ENCODE measurements at places on chromosomes 12 and 14.

DNA sequence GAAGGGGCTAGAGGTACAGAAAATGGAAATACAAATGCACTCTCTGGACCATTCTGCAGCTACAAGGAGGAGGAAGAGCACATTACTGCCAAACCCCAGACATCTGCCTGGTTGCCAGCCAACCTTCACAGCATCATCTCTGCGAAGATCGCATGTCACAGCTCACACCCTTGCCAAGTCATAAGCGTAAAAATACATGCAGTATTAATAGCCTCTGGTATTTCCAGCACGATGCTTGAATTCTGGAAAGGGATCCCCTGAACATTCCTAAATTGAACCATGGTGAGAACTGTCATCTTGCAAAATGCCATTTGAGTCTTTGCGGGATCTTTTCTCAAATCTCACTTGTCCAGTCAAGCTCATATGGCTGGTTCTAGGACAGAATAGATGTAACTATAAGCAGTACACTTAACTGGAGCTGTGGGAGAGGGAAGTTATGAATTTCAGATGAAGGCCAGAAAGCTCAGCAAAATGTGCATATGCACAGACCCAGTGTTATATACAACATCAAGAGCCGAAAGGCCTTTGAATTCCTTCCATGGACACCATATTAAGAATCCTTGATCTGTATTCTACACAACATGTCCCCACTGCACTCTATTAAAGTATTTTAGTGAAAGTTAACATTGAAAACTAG lies 211.6 kb downstream of the DUSP6 start:
- no peak for DNase-seq

DNA sequence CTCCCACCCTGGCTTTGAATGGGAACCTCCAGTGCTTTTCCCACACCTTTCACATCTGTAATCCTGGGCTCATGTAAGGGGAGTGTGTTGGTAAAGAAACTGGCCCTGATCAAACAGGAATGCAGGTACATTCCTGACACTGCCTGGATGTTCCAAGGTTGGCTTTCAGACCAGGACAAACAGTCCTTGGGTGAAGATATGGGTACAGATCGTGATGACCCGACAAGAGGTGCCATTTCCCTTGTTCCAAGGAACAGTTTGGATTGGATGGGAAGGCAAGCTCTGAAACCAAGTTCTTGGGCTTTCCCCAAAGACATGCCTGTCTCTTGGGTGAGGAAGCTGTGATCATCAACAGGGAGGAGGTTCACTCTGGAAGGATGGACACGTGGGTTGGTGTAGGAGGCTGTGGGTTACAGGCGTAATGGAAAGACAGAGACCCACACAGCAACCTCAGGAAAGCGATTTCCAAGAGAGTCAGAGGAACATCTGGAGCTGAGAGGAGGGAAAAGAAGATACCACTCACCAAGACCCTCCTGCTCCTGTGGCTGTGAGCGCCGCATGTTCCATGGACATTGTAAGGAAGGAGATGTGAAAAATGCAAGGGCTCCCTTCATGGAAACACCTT lies 26.4 kb downstream of the VDR start:
- DNase-seq, result no peak

DNA sequence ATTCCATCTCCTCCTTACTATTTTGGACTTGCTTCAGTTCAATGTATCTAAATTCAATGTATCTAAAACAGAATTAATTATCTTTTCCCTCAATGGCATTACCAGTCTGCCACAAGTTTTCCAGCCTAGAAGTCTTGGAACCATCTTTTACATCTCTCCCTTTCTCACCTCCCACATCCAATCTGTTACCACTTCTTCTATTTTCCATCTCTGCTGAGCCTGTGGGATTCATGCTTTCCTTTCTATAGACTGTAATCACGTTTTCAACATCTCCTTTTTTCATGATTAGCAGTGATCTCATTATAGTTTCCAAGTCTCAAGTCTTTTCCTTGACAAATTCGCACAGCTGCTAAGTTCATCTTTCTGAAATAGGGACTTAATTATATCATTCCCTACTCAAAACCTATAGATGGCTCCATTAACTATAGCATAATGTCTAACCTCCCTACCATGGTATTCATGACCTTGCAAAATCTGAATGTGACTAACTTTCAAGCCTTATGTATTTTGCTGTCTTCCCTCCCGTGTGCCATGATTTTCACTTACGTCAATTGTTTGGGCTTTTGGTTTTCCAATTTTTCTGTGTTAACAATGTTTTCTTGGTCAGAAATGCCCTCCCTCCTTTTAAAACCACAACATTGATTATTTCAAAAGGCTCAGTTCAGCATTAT lies 20.5 kb upstream of the PTPRB start:
- DNase-seq, result no peak

- no peak for DNase-seq
Observed at GRCh38 chr12:28378736-28379135, 188.5 kb downstream of the CCDC91 start.

DNA sequence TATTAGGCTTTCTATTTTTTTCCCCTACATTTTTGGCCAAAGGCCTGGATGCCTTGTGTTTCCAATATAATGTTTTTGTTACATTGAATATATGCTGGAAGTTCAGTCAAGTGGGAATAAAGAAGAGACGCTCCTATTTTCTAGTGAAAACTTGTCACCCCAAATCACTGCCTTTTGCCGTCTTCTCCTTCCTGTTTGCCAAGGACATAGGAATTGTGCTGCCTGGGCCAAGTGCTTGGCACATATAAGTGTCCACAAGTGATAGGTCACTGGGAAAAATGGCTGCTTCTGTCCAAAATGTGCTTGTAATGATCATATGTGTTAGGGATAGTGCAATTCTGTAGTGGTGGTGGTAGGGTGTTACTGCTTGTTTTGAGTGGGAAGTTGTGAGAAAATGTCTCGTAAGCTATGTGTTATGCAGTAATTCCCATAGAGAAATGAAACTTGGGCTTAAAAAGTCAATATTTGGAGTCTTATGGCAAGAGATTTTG lies 11.6 kb upstream of the KCNJ8 start:
- DNase-seq, result no peak

DNA sequence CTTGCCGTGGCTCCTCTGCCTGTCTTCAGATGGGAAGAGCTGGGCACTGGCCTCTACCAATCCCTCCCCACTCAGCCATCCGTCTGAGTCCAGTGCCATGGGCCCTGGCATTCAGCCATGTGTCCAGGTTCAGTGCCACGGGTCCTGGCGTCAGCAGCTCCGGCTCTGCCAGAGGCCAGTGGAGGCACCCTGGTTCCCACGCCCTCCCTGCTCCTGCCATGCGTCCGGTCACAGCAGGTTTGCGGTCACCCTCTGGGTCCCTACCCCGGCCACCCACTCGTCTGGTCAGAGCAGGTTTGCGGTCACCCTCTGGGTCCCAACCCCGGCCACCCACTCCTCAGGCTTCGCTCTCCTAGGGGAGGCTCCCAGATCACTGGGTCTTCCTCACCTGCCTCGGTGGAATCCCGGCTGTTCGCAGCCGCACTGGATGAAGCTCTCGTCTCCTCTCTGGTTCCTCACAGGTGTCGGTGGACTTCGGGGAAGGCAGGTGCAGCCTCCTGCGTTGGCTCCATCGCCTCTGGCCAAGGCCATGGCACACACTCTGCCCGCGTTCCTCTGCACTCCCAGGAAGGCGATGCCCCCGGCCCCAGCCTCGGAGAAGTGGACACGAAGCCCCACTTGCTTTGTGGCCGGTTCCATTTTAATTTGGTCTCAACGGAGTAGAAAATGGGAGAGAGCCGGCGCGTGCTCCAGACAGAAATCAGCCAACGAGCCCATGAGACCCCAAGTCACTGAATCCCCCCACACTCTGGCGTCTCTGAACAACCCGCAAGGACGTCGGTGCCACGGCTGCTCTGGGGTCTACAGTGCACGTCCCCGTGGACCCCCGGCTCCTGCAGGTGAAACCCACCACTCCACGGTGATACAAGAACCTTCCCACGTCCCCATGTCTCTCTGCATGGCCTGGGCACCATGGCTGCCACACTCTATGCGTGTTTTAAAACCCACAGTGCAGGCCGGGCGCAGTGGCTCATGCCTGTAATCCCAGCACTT lies 47.8 kb upstream of the FBRSL1 start:
- DNase-seq, result no peak

DNA sequence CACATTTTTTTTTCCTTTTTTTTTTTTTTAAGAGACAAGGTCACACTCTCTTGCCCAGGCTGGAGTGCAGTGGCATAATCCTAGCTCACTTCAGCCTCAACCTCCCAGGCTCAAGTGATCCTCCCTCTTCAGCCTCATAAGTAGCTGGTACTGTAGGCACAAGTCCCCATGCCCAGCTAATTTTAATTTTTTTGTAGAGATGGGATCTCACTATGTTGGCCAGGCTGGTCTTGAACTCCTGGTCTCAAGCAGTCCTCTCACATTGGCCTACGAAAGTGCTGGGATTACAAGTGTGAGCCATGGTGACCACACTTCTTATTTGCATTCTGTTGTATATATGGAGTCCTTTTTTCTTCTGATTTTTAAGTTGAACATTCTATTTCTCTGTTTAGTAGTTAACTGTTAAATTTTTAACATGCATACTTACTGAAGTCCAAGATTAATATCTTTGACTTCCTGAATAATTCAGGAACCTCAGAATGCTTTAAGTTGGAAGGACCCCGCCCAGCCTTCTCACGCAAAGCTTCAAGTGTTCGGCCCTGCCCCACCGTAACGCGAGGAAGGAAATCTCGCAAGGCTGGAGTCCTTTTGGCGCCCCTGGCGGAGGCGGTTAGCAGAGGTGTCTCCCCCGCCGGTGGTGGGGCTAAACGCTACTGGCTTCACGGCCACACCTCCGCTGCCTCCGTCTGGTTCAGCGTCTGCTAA lies 21.6 kb downstream of the SPATS2 start:
- DNase-seq, result no peak

- no peak for DNase-seq
Observed at GRCh38 chr12:110004598-110004997, 5.4 kb downstream of the ANKRD13A start.

DNA sequence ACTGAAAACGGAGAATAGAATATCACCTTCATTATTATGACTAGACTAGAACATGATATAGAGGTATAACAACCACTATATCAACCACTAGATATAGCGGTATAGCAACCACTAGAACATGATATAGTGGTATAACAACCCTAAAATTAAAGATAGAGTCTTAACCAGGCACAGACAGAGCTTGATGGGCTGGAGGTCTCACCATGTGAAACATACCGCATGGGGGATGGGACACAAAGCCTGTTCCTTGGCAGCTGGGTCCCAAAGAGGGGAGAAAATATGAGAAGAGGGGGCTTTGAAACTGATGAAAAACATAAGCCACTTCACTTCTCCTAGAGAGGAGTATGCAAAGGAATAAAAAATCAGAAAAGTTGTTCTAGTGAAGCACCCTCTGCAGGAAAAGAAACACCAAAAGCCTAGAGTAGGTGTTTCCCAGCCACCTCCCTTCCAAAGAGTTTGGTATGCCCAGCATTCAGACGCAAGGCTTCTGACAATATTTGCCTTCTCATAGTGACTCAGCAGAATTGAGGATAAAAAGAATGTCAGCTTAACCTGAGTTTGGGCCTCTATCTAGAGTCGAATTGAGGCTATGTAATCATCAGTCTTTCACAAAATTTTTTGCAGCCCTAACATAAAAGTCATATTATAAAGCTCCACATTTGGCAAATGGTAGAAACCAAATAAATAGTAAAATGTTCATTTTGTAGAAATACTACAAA lies 316.4 kb downstream of the NOVA1 start:
- DNase-seq, result no peak

GRCh38 chr12:31370531-31371255 lies 44.7 kb upstream of the SINHCAF start:
- no peak for DNase-seq

GRCh38 chr14:54453252-54453651 lies 12.1 kb upstream of the CNIH1 start:
- DNase-seq, result no peak

GRCh38 chr12:86801439-86801838 lies 545.2 kb upstream of the MGAT4C start:
- no peak for DNase-seq

GRCh38 chr12:118611295-118611694 lies 234.9 kb downstream of the SUDS3 start:
- no peak for DNase-seq

GRCh38 chr12:123038966-123039365 lies 58.5 kb downstream of the ARL6IP4 start:
- no peak for DNase-seq

- no peak for DNase-seq
Observed at GRCh38 chr12:11150832-11151231, 16.4 kb upstream of the TAS2R30 start.

GRCh38 chr12:6784296-6784695 lies 5.0 kb upstream of the CD4 start:
- no peak for DNase-seq

- DNase-seq, result no peak
Observed at GRCh38 chr12:20445687-20446086, 77.3 kb downstream of the PDE3A start.

- DNase-seq, result no peak
Observed at GRCh38 chr12:93892423-93893268, 215.5 kb downstream of the CRADD start.

- no peak for DNase-seq
Observed at GRCh38 chr12:85274315-85274651, 5.7 kb upstream of the ALX1 start.

GRCh38 chr12:67161322-67161918 lies 107.7 kb upstream of the CAND1 start:
- DNase-seq, result no peak

DNA sequence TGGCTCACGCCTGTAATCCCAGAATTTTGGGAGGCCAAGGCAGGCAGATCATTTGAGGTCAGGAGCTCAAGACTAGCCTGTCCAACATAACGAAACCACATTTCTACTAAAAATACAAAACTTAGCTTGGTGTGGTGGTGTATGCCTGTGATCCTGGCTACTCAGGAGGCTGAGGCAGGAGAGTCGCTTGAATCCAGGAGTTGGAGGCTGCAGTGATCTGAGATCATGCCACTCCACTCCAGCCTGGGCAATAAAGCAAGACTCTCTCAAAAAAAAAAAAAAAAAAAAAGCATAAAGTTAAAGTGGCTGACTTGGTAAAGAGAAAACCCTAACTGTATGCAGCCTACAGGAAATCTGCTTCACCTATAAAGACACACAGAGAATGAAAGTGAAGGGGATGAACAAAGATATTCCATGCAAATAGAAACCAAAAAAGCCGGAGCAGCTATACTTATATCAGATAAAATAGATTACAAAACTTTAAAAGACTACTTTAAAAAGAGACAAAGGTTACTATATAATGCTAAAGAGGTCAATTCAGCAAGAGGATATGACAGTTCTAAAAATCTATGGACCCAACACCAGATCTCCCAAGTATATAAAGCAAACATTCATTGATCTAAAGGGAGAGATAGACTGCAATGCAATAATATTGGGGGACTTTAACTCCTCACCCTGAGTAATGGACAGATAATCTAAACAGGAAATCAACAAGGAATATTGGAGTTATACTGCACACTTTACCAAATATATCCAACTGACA lies 4.1 kb downstream of the CLEC2B start:
- DNase-seq, result no peak

DNA sequence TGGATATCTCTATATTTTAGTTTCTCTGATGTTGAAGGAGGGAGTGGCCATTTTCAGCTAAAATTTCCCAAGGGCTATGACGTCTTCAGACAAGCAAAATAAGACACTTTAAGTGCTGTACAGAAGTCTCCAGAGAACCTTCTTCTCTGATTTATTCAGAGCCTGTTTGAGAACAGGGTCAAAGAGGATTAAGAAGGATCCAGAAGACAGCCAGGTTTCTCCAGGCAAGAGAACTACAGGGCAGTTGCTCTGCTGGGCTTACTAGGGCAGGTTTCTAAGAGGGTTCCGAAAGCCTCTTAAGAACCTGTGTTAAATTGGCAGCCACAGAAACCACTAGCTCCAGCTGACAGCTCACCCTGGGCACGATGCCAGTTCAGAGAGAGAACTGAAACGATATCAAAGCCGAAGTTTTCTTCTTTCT lies 1.2 kb downstream of the MGP start:
- DNase-seq, result peak; percentile 65

Measured in SK-N-MC (cell line).